Cerebellar cortex (tissue), 1 donor: ENCODE measurements at places on chromosomes 4 and X.

- no peak for DNase-seq
Measured at GRCh38 chrX:9163214-9163709, 129.3 kb upstream of the FAM9B start.

DNA sequence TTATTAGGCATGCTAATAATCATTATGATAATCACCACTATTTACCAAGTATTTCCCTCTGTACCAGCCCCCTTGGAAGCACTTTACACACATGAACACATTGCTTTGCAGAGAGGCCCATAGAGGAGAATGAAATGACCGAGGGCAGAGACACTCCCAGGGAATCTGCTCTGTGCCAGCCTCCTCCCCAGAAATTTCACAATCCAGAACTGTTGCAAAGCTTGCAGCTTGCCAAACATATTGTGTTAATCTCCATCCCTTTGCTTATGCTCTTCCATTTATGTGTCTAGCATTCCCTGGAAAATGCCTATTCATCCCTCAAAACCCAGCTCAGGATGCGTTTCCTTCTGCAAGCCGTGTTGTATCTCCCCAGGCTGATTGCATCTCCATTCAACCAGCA, 37.8 kb downstream of the CYTL1 start:
- no peak for DNase-seq

GRCh38 chr4:69095301-69095731, 958 bp upstream of the UGT2B7 start:
- no peak for DNase-seq

- no peak for DNase-seq
Measured at GRCh38 chrX:11641349-11642065, 24.2 kb downstream of the ARHGAP6 start.

DNA sequence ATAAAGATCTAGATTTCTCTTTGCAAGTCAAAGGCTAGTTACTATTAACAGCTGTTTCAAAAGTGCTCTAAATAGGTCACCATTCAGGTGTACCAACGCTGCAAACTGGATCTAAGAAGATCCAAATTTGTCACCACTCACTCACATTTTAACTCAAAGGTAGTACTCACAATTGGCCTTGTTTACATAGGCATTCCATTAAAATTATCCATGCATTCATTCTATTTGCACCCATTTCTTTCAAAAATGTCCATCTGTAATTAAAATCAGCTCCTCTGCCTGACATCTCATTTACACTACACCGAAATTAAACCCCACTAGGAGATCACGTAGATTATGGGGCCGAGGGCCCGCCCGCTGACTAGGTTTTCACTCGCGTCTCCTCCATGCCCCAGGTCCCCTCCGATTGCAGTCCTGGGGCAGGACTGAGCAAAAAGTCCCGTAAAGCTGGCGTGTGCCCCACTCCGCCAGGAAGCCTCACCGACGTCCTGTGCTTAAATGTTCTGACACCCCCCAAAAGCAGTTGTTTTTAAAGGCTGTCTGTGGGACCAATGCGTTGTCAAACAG, 1.3 kb upstream of the ING2 start:
- peak; percentile 52 for DNase-seq

- no peak for DNase-seq
Measured at GRCh38 chr4:108171339-108172230, 2.9 kb upstream of the LEF1 start.

GRCh38 chrX:4944767-4945166, 1231.3 kb upstream of the PRKX start:
- no peak for DNase-seq

- DNase-seq, result no peak
Measured at GRCh38 chr4:183284965-183285364, 35.1 kb downstream of the CLDN22 start.

DNA sequence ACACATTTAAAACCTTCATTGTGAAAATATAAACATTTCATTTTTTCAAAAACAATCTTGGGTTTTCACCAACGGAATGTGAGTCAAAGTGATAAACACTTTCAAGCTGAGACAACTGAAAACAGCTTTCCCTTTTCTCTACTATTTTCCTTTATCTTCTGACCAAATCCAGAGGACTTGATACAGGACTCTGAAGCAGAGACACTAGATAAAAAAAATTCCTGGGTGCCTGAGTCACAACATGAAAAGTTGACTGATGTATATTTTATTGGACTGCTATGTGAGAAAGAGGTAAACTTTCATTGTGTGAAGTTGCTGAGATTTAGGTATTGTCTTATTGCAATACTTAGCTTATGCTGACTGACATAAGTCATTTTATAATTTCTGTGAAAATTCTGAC, 411.2 kb downstream of the SPOCK3 start:
- DNase-seq, result no peak

DNA sequence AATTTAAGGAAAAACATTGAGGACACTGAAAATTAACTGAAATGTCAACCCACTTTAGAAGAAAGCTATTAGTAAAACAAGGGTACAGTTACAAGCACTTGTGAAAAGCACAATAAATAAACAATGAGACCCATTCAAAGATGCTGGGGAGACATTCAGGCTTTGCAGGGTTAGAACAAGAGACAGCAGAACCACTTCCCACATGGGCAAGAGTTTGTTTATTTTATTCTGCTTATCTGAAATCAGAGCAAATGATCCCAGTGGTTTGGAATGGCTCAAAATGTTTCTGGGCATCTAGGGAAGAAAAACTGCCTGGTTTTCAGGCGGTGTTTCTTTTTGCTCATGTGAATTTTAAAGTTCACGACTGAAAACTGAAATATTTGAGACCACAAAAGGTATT, 42.4 kb downstream of the PPP3CA start:
- DNase-seq, result no peak

DNA sequence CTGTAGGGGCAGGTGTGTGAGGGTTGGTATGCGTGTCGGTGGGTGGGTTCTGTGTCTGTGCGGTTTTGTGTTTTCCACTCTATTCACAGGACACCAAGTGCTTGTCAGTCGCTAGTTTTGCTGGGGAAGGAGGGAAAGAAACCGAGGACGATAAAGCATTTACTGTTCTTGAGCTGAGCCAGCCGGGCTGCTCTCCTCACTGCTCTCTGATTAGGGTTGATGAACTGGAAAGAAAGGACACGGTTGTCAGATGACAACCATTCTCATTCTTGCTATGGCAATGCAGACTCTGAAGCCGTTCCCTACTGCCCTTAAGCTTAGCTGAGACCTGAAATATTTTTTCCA, 832 bp downstream of the EGFL6 start:
- no peak for DNase-seq

DNA sequence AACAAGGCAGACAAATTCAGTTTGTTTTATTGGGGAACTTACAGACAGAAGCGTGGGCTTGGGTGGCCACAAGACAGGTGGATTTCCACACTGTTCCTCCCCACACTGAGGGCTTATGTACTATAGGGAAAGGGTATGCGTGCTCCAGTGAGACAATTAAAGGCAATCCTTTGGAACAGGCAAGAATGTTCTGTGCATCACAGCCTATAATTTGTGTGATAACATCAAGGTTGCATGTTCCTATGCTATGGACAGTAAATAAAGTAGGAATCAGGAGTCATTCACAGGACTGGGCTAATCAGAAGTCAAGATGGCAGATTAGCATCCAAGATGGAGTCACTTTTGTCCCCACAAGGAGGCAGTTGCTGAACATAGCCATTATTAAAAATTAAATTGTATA, 84.6 kb upstream of the TRIM2 start:
- DNase-seq, result no peak

DNA sequence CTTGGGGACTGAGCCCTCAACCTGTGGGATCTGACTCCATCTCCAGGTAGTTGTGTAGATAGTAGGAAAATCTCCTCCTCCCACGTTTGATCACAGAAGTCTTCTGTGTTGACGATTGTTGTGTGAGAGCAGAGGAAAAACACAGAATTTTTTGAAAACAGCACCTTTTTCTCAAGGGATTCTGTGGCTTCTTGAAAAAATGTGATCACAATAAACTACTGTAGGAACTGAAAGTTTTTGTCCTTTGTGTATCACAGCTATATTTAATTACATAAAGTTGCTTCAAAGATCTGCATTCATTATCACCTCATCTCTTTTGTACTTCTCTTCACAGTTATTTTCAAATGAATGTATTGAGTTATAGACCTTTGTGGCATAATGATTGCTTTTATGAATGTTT, 85.1 kb downstream of the AFF1 start:
- DNase-seq, result no peak

DNA sequence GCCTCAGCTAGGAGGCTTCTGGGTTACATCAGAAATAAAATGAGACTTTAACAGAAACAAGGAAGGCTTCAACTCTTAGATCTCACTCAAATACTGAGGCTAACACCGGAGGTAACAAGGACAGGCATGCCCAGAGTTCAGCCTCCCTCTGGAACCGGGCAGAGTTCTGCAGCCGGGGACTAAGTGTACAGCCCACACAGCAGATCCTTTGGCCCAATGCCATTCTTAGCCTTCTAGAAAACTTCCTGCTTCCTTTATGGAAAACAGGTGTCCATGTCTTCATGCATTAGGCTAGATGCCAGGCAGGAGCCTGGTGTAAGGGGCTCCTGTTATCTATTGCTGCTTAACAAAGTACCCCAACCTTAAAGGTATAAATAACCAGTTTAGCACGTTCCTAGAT, 369.7 kb downstream of the BCOR start:
- no peak for DNase-seq

DNA sequence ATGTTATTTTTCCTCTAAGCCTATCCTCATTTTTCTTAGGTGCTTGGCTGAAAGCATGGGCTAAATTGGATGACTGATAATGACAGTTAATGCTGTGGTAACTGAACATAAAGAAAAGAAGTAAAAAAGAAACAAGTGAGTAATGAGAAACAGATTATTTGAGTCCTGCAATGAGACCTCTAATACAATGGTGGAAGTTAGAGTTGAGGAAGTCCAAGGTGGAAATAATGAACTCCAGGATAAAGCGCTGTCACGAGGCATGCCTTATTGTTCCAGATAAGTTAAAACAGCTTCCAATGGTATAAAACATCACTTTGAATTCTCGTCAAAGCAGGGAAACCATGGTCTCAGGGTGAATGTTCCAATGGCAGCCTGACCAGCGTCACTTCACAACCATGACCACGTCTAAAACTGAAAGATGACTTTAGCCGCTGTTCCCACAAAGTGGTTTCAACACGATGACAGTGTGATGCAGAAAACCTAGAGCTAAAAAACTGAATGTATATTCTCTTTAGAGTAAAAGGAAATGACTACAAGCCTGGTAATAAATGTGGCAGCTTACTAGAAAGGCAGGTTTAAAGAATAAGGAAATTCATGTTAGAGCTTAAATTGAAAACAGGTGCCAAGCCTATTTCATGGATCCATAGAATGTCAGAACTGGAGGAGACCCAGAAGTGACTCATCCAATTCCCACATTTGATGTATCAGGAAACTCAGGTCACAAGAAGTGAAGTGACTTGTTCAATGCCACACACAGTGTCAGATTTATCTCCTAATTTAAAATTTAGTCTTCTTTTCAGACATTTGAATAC, 202.6 kb upstream of the GYPA start:
- no peak for DNase-seq

- DNase-seq, result no peak
Measured at GRCh38 chr4:3725936-3726870, 40.0 kb upstream of the ADRA2C start.

GRCh38 chr4:26141051-26141721, 179.6 kb upstream of the RBPJ start:
- peak; percentile 34 for DNase-seq

DNA sequence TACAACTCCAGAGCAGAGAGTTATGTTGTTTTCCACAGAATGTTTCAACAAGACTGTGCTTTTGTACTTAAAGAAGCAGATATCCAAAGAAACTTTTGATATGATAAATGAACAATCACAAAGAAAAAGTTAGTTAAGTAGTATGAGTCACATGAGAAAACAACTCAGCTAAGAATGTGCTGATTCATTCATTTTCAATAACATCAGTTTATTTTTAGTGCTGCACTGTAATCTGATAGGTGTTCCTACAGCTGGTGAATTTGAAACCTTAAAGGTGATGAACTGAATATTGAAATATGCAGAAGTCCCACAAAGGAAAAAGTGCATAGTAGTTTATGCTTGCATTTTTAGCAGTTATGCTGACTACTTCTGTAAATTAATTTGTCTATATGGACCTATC, 180.3 kb upstream of the TENM3 start:
- DNase-seq, result no peak

- no peak for DNase-seq
Measured at GRCh38 chr4:143417679-143418403, 81.2 kb downstream of the GAB1 start.

DNA sequence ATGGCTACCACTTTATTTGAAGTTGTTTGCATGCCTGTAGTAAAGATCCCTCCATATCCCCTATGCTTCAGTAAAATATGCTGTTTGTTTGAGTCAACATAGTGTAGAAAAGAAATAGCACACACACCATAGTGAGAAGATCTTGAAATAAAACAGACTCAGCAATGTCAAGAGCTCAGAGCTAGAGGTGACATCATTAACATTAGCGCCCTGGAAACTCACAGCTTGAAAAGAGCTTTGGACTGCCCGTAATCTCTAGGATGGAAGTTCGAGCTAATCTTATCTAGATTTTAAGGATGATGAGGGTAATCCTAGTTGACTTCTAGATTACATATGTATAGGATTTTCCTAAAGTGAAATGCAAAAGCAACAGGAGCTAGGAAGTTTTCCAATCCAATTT, 275.6 kb downstream of the SMARCA1 start:
- DNase-seq, result no peak

- no peak for DNase-seq
Measured at GRCh38 chr4:143054971-143055370, 129.7 kb upstream of the USP38 start.

DNA sequence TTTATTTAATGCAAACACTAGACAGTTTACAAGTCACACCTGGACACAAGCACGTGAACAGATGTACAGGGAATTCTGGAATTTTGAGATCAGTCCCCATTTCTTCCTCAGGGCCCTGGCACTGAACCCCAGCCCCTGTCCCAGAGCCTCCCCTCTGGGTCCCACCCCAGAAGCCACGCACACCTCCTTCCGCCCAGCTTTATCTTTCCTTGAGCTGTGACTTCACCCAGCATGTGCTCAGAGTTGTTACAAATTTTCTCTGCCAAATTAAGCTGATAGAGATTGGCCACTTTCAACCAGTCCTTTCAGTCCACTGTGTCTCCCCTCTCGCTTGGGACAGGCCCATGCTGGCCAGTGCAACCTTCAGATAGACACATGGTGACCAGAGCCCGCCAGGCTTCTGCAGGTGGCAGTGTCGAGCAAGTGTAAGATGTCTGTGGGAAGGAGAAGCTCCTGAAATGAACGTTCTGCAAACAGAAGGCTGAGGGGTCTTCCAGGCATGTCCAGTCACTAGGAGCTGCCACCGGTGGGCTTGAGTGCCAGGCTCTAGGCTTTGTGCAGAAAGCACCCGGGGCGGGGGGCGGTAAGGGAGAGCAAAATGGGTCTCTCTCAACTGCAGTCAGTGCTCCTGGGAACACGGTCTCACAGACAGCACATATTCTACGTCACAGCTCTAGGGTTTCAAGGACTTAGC, 73.3 kb downstream of the MTMR1 start:
- peak; percentile 19 for DNase-seq

GRCh38 chrX:46704767-46705386, 54.0 kb downstream of the SLC9A7 start:
- no peak for DNase-seq

DNA sequence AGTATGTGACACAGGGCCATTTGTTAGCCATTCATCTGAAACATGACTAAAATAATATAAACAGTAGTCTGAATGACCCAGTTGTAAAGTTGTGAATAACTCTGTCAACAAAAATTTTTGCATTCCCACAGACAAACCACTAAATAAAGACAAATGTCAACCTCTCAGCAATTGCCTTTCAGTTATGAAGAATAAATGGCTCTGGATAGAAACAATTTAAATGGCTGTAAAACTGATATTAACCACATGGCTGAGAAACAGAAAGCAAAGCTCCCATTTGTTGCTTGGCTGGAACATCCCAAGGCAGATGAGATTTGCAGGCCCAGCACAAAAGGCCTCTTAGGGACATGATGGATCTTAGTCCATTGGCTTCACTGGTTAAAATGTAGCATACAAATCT, 296.3 kb downstream of the GALNTL6 start:
- DNase-seq, result no peak
